ENCODE measurements at places on chromosomes 3 and 15. TPM values are rescaled to one million over a fixed set of nuclear protein-coding genes. Genes with fewer than 3 reads are reported as not detected.
A peak's percentile ranks its signal among the peaks of the same experiment; 100 is the strongest.

DNA sequence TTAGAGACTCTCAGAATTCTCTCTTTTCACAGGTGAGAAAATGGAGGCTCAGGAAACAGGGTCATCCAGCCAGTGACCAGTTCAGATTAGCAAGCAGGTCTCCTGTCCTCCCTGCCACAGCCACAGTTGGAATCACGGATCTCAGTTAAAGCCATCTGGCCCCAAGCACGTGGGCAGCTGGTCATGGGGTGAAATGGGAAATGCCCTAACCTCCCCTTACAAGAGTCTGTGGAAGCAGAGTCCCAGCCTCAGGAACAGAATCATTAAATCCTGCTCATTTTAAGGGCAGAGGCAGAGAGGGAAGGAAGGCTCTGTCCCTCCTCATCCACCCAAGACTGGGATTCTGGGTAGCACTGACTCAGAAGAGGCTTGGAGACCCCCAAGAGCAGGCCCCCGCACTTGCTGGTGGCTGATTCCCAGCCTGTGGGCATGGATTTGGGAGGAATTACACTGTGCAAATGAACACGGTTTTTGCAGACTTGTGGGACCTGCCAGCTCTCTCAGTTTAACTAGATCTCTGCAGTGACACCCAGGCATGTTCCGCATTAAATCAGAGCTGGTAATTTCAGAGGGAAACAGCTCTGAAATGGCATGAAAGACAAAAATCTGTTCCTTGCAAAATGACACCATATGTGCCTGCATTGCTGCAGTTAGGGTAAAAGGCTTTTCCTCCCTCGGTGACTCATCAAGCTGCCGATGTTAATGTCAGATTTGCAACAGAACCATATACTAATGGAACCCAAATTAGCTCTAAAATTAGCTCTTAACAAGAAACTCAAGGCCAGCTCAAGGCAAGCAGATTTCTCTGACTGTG is 89.0 kb downstream of the BDH1 start:
- no peak for DNase-seq

- no peak for DNase-seq
Observed at GRCh38 chr3:107263269-107264021, 113.8 kb upstream of the CCDC54 start.

DNA sequence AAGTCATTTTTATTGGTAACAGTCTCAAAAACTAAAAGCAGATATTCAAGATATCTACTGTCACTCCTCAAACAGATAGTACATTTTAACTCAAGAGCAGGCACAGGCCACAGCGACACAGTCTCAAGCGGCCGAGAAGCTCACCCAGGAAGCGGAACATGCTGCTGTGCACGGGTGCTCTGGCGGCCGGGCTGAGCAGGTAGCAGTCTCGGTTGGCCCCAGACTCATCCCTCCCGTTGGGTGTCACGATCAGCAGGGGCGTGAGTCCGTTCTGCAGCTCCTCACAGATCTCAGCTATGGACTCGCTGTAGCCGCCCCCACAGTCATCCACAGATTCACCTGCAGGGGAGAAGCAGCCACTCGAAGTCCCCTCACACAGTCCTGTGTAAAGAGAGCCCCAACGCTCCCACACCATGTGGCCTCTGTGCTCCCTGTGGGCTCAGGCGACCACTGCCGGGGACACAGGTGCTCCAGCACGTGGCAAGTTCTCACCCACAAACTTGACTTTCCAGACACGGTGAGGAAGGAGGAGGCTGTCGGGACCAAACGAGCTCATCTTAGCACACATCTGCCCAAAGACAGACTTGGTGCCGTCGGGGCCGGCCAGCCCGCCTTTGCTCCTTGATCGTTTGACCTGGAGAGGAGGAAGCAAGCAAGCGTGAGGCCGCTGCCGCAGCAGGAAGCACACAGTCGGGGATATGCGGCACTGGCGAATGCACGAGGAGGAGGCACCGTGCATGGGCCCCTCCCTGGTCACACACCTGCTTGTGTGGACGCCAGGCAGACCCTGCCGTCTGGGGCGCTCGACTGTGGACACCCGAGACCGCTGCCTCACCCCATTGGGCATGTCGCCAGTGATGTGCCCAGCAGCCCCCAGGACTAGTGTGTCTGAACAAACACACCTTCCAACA is 17.7 kb upstream of the OCA2 start:
- DNase-seq, result no peak

GRCh38 chr3:115990669-115991068 is 367.4 kb downstream of the GAP43 start:
- DNase-seq, result no peak

DNA sequence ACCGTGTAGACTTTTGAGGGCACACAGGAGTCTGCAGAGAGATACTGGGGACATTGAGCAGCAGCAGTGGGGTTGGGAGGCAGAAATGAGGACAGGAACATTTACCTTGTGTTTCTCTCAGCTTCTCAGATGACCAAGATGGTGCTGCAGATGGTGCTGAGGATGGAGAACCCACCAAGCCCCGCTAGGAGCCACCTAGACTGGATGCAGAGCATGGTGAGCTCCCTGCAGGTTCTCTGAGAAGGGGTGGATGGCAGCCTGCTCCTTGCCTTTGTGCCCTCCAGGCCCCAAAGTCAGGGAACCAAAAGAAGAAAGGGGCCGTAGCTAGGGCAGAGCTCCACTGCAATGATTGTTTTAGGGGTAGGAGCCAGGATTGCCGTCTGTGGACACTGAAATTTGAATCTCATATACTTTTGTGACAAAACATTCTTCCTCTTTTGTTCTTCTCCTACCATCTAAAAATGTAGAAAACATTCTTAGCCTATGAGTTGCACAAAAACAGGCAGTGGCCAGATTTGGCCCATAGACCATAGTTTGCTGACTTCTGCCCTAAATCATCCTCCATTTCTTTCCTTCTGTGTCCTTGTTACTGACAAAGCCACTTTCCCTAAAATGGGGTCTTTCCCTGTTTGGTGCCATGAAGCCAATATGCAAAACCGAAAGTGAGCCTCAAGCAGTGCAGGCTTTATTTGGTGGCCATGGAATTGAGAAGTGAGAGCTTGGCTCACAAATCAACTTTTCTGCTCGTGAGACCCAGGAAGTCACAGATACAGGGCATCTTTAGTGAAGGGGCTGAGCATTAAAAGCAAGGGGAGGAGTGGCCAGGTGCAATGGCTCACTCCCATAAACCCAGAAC is 11.9 kb upstream of the MUC20 start:
- DNase-seq, result no peak

- DNase-seq, result no peak
Observed at GRCh38 chr3:79040701-79041100, 727.1 kb downstream of the ROBO1 start.

DNA sequence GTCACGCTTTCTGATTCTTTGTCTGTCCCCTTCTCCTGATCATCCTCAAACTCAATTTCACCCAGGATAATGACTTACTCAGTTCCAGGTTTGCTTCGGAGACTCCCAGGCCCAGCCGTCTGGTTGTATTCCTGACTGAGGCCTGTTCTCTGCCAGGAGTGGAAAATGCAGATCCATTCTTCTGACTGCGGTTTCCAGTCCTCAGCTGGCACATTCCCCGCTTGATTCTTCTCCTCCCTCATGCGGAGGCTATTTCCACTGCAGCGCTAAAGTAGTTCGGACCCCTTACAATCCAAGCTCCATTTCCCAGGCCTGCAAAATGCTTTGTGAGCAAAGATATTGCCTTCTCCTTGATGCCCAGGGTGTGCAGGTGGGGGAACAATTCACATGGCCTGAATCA is 47.2 kb upstream of the GALNT15 start:
- DNase-seq, result no peak

- DNase-seq, result no peak
Observed at GRCh38 chr3:80050826-80051601, 283.2 kb upstream of the ROBO1 start.

DNA sequence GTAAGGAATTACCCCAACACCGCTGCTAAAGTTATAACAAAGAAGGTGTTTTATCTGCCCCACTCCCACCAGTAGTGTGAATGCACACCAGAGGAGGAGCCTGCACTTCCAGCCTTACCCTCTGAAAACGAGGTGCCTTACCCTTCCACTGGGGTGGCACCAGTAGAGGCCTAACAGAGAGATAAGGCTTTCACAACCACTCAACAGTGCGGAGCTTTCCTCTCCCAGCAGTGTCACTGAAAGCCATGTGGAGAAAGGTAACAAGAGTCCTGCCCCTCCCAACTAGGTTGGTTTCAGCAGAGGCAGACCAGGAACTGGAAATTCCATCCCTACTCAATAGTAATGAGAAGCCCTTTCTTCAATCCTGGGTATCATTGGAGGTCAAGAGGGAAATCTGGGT is 539.2 kb downstream of the VGLL3 start:
- no peak for DNase-seq

- DNase-seq, result peak; percentile 45
Observed at GRCh38 chr3:172622916-172623700, 87.8 kb downstream of the NCEH1 start.

DNA sequence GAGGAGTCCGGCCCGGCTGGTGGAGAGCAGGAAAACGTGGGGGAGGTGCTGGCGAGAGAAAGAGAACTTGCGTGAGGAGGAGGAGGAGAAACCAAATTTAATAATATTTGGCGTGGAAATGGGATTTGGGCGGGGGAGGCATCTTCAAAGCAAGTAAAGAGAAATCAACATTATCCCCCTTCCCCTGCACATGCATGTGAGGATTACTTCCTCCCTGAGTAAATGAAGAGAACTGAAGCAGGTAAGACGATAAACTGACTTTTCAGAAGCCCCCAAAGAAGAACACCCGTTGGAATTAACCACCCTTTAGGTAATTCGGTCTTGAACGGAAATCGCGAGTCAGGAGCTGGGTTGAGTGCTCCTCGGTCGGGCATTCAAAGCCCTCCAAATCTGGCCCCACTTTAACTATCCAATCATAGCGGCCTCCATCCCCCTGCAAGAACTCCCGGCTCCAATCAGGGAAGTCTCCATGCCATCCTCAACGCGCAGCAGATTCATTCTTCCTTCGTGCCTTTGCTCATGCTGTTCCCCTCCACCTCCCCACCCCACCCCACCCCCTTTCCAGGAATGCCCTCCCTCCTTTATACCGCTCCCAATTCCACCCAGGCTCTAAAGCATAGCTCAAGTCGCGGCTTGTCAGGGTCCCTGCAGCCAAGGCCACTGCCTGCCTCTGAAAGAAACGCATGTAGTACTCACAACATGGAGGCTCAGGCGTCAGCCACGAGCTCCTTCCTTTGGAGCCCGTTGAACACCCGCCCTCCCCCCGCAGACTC is 545 bp upstream of the RFX7 start:
- no peak for DNase-seq

DNA sequence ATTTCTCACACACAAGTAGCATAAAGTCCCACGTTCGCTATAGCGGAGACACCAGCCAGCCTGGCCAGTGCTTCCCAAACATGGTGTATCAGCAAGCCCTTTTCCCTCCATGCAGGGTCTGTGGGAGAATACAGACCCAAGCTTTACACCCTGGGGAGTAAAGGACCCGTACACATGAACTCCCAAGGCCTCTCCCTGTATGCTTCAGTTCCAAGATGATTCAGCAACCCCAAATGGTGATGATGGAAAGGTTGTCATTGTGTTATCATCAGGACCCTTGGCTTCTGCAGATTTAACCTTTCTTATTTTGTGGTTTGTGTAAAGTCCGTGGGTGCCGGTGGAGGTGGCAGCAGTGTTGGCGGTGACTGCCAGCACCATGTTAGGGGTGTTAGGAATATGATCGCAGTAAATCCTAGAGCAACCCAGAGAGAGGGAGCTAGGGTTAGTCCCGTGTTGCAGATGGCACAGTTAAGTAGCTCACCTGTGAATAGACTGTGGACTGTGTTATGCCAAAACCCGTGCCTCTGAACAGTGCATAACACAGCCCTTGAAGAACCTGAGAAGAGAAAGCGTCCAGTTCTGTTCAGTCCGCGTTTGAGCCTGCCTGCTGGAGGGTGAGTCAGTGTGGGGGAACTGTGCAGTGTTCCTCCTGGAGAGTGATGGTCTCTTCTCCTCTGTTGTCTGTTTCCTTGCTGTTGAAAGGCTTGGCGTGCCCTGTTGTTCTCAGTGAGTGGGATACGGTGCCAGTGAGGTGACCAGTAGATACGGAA is 174.3 kb downstream of the APBA2 start:
- no peak for DNase-seq

DNA sequence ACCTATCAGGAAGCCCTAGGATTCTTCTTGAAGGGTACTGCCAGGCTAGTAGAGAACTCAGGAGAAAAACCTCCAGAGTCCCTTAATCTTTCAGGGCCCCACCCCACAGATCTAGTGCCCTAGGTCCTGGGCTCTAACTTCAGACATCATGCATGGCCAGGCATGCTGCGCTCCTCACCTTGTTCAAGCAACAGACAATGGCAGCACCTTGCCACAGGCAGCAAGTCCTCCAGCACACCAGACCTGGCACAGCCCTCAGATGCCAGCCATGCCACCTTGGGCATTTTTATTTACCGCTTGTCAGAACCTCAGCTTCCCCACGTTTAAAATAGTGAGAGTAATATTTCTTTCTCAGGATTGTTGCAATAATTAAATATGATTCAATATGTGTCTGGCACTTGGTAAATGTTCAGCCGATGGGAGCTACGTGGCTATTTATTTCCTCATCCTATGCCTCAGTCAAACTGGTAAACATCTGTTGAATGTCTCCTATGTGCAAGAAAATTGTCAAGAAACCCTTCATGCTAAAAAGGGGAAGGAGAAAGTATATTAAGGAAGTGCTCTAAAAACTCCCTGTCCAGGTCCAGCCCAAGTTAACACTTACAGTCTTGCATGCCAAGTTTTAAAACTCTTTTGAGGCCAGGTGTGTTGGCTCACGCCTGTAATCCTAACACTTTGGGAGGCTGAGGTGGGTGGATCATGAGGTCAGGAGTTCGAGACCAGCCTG is 14.5 kb upstream of the CCR1 start:
- DNase-seq, result no peak

DNA sequence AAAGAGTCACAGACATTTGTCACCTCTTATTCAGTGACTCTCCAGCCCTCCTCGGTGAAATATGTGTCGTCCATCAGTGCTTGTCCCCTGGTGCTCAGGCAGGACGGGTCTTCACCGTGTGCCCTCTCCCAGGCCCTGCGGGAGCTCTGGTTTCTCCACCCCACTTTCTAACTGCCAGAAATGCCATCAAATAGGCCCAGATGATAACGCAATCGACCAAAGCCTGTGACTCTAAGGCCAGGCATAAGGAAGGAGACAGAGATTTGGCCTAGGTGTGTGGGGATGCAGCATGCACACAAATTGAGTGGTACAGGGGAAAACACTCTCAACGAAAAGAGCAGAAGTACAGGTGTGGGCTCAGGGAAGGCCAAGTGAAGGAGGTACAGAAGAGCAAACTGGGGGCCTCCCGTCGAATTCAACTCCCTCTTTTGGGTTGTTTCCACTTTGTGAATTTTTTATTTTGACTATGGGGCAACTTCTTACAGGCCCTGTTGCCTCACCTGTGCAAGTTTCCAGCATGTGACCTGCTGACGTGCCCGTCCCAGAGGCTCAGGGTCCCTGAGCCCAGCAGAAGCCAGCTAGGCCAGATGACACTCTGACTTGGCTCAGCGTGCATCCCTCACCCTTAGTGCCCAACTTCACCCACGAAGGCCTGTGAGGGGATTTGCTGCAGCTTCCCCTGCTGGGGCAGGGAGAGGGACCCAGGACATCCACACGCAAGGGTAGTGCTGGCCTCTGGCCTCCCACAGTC is 4.7 kb downstream of the NUP210 start:
- DNase-seq, result no peak

The FMN1 gene
- total RNA-seq, result 0.04 TPM

The MAP4 gene
- 67.1 TPM for total RNA-seq

The ANKRD63 gene
- total RNA-seq, result not detected

The THPO gene
- 0.07 TPM for total RNA-seq

The CIB2 gene
- total RNA-seq, result 1.6 TPM

The IL17RD gene
- 1.5 TPM for total RNA-seq

The SLC2A2 gene
- total RNA-seq, result not detected

The EHHADH gene
- total RNA-seq, result 3.2 TPM
